T follicular helper cell (primary cell): ENCODE measurements at places on chromosomes 3 and 15.

DNA sequence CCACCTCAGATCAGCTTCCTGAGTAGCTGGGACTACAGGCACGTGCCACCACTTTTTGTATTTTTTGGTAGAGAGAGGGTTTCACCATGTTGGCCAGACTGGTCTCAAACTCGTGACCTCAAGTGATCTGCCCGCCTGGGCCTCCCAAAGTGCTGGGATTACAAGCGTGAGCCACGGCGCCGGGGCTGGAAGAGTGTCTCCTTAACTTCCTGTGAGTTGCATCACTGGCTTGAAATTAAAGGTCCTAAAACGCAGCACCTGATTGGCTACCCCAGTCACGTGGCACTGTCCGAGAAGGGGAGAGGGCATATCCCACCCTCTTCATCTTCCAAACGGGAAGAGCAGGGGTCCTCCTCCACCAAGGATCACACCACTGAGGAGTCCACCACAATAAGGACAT, 5.5 kb upstream of the FAM174B start:
- no peak for DNase-seq

GRCh38 chr15:29635513-29636098, 186.7 kb downstream of the TJP1 start:
- no peak for DNase-seq

DNA sequence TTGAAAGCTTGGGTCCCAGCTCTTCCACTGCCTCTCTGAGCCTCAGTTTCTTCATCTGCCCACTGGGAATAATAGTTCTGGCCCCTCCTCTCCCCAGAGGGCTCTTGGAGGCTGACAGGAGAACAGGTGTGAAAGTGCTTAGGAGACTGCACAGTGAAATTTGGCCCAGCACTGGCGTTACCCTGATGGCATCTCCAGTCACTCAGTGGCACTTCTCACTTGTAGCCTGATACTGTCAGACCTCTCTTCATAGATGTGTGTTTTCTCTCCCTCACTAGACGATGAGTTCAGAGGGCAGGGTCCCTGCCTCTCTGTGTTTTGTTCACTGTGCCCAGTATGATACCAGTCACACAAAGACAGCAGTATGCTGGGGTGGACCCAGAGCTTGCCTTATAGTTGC, 22.2 kb upstream of the IGDCC3 start:
- DNase-seq, result no peak

- DNase-seq, result no peak
Observed at GRCh38 chr15:52727815-52728214, 48.6 kb upstream of the ATOSA start.

GRCh38 chr15:41647262-41647661, 12.9 kb upstream of the MGA start:
- DNase-seq, result no peak

DNA sequence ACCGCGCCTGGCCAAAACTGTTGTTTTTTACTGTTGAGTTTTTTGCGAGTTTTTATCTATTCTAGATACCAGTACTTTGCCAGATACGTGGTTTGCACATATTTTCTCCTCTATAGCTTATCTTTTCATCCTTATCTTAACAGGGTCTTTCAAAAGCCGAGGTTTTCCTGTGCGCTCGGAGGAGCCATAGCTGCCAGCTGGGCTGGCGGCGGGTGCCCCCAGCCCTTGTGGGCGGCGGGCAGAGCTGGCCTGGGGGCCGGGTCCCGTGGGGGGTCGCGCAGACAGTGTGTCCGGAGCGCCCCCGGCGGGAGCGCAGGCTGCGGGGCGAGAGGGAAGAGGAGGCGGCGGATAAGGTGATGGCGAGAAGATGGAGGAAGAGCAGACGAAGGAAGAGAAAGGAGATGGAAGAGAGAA, 11.1 kb upstream of the EIF4A2 start:
- no peak for DNase-seq

DNA sequence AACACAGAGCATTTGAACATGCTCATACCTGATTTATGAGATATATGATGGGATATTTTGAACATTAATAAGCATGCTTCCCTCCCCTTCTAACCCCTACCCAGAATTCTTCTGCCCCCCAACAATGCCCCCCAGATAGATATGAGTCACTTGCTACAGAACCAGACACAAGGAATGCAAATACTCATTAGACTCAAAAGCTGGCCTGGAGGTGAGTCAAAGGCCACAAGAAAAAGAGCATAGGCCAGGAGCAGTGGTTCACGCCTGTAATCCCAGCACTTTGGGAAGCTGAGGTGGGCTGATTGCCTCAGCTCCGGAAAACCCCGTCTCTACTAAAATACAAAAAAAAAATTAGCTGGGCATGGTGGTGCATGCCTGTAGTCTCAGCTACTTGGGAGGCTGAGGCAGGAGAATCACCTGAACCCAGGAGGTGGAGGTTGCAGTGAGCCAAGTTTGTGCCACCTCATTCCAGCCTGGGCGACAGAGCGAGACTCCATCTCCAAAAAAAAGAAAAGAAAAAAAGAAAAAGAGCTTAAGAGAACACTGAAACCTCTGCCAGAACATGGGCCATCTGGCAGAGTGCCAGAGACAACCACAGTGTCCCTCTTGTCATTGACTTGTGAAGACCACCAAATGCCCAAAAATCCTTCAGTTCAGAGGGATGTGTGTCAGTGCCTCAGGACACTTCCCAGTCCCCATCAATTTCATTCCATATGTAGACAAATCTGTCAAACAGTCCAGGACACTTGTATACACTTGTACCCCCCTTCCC, 3.9 kb upstream of the SH3GL3 start:
- DNase-seq, result no peak

GRCh38 chr3:129657261-129658046, 51.0 kb upstream of the PLXND1 start:
- no peak for DNase-seq

GRCh38 chr3:100606894-100607512, 2.4 kb upstream of the ADGRG7 start:
- no peak for DNase-seq

GRCh38 chr3:29695643-29696198, 414.9 kb downstream of the RBMS3 start:
- no peak for DNase-seq

- DNase-seq, result no peak
Observed at GRCh38 chr3:40975711-40976121, 223.6 kb upstream of the CTNNB1 start.

DNA sequence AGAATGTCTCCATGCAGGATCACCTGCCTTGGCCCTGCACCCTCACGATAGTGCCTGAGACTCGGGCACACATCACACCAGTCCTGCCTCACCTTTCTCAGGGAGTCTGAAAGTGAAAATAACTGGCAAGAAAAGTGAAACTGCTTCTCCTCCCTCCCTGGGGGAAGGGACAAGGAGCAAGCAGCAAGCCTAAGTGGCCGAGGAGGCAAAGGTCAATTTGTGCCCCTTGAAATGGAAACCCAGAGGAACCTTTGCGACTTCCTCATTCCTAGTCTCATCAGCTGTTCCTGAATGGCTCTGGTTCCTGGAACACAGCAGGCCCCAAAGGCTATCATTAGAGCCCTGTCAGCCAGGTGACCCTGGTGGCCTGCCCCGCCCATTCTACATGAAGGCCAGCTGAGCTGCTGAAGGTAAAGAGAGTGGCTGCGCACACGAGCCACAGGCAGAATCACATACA, 28.0 kb upstream of the SLCO2A1 start:
- no peak for DNase-seq

DNA sequence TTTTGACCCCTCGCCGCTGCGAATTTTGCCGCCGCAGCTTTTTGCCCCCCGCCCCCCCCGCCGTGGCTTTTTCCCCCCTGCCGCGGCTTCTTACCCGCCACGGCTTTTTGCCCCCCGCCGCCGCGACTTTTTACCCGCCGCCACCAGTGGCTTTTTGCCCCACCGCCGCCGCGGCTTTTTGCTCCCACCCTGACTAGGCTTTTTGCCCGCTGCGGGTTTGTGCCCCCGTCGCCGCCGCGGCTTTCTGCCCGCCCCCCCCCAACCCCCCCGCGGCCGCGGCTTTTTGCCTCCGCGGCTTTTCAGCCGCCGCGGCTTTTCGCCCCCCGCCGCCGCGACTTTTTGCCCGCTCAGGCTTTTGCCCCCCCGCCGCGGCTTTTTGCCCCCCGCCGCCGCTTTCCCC, 598.1 kb downstream of the GOLGA6L6 start:
- DNase-seq, result no peak

DNA sequence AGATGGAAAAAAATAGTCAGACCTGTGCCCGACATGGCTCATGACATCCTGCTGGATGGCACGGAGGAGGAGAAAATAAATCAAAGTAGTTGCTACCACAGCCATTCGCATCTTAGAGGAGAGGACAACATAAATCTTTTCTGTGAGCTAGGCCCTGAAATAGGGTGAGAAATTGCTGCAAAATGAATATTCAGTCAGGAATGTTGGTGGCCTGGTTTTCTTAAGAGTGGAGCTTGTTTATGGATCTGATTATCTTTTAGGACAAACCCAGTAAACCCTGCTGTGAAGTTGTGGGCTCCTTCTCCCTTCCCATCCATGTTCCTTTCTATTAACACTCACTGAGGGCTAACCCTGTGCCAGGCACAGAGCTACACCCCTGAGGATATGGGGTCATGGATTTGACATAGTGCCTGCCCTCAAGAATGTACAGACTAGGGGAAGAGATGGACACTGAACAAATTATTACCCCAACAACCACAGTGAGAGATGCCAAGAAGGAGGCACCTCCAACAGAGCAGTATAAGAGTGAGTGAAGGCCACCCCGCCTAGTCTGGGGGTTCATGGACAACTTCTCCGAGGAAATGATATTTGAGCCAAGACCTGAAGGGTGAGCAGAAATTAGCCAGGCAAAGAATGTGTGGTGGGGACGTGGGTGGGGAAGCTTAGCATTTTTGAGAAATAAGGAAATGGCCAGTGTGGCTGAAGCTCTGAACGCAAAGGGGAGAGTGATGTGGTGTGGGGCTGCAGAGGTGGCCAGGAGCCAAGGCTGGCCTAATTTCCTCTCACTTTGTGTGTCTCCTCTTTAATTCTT, 68.9 kb upstream of the ARL8B start:
- no peak for DNase-seq

GRCh38 chr15:51828621-51829375, 655 bp upstream of the TMOD3 start:
- no peak for DNase-seq

DNA sequence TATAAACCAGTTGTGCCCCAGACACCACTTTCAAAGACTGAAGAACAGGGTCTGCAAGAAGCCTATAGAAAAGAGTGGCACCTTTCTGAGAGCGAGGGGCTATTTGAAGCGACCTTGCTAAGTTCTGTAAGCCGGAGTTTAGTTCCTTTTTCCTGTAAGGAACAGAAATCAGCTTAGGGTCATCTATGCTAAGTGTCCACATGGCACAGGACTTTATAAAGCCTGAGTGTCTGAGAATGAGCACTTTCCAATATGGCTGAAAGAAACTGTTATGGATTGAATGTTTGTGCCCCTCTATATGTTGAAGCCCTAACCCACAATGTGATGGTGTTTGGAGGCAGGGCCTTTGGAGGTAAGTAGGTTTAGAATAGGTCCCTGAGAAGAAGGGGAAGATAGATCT, 4.0 kb upstream of the A4GNT start:
- no peak for DNase-seq

- no peak for DNase-seq
Observed at GRCh38 chr3:126984391-126985131, 1.6 kb downstream of the PLXNA1 start.

DNA sequence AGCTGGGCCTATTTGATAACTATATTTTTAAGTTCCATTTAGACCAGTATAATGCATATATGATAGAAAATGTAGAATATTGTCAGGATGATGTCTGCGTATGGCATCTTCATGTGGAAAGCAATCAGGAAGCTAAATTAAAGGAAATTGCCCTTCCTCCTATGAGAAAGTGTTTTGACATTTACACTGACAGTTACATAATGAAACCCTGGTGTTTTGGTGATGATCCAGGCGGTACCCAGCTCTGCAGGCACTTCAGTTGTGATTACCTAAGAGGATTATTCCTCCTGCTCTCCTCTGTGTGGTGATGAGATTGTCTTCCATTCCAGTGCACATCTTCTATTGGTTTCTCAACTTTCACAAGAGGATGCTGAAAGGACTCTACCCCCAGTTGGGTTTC, 126.5 kb upstream of the MITF start:
- no peak for DNase-seq

DNA sequence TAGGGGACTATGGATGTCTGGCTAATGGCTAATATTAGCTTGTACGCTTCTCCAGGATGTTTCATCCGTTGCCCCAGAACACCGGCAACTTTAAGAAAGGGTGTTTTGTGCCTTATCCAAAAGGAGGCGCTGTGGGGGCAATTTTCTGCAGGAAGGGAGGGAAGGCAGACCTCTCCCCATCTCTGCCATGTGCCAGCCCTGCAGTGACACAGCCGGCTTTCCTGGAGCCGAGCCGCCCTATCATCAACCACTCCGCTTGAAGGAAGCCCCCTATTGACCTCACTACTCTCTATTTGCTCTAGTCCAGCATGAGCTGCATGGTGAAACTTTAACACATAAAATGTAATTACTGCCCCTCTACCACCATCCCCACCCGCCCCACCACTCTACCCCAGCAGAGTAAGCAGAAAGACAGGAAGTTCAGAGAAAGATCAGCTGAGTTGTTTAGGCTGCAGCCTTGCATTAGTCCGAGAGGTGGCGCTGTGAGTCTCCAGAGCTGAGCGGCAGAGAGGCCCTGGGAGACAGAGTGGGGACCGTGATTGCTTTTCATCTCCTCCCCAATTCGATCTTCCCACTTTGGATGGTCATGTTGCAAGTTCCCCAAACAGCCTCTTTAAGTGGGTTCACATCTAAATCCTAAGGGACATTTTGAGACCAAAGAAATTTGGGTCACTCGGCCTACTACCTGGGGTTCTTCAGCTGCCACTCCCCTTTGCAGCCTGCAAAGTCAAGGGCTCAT, 24.5 kb upstream of the RAD18 start:
- peak; percentile 37 for DNase-seq

- DNase-seq, result no peak
Observed at GRCh38 chr15:99174567-99175395, 69.9 kb downstream of the SYNM start.

DNA sequence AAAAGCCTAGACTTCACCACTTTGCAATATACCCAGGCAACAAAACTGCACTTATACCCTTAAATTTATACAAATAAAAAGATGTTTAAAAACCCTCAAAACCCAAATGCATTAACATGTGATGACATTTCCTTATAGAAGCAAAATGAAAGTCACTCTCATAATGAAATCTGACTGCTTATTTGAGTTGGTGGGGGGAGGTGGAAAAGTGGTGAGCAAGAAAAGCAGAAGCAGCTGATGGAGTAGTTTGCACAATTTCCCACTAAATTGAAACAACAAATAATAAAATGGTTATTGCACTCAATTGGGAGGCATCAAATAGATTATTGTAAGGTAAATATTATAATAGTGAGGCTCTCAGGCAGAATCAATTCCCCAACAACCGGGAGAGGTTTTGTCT, 54.0 kb upstream of the GADL1 start:
- DNase-seq, result no peak

- no peak for DNase-seq
Observed at GRCh38 chr3:58366699-58367098, 34.0 kb downstream of the PXK start.

- DNase-seq, result no peak
Observed at GRCh38 chr3:9204253-9204992, 45.0 kb downstream of the SRGAP3 start.

GRCh38 chr3:190973771-190974170, 111.3 kb upstream of the GMNC start:
- no peak for DNase-seq

- DNase-seq, result no peak
Observed at GRCh38 chr15:63392361-63393009, 10.8 kb upstream of the CA12 start.
